ENCODE measurements at places on chromosomes 12 and 14.

DNA sequence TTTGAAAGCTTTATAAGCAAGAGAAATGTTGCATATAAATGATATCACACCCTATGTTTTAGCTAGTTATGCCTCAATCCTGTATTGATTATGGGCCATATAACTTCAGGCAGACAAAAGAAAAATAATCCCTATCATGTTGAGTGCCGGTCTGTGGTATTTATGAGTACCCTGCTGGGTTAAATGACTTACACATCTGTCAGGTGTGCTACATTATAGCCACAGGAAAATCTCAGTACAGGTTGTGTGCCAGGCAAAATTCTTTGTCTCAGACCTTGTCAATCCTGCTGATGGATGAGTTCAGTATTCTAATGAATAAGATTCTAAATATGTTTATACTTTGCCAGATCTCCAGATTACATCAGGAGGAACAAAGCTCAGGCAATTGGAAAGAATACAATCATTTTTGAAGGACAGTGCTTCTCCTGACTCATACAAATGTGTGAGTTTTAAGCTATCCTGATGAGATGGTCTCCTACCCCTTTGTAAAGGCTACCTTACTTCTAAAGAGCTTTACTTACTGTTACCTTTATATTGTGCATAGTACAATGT is 109.8 kb upstream of the FOXG1 start:
- no peak for DNase-seq

GRCh38 chr12:80189241-80189640 is 89.9 kb downstream of the OTOGL start:
- DNase-seq, result no peak

- no peak for DNase-seq
Observed at GRCh38 chr12:104863296-104863948, 94.7 kb downstream of the SLC41A2 start.

DNA sequence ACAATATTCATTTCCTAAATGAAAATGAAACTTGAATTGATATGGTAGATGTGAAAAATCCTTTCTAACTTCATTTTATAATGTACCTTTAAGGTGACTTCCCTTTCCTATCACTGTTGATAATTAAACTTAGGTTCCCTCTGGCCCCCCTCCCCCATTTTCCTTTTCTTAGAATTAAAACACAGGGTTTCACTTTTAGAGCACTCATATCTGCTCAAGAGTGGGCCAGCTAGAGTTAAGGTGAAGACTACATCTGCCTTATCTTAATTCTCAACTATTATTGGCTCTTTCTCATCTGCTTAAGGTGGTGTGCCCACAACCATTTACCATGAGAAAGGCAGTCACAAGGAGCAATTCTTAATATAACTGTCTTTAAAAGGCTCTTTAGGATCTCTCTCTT is 49.7 kb downstream of the LIN52 start:
- no peak for DNase-seq

GRCh38 chr12:90953956-90954421 is 987 bp downstream of the CCER1 start:
- DNase-seq, result no peak

DNA sequence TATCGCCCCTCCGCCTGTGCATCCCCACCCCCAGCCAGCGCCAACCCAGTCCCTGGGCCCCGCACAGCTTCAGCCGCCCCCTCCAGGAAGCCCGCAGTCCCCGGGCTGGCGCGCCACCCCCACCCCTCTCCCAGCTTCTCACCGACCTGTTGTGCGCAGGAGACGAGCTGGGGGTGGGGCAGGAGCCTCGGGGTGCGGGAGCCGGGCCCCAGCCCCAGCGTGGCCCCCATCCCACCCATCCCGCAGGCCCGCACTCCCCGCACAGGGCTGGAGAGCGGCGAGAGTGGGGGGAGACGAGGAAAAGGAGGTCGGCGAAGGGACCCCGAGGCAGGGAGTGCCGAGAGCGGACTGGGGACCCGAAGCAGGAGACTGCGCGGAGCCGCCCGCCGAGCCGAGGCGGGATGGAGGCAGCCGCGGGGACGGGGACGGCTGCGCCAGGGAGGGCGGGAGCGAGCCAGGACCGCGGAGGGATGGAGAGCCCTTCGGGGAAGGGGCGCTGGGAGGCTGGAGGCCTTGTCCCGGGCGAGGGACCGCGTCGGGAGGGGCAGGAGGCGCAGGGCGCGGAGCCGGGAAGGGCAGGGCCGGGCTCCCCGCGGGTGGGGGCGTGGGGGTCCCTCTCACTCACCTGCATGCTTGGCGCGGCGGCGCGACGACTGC is 498 bp downstream of the PIANP start:
- no peak for DNase-seq

- DNase-seq, result no peak
Observed at GRCh38 chr14:80055667-80056496, 155.4 kb downstream of the DIO2 start.

DNA sequence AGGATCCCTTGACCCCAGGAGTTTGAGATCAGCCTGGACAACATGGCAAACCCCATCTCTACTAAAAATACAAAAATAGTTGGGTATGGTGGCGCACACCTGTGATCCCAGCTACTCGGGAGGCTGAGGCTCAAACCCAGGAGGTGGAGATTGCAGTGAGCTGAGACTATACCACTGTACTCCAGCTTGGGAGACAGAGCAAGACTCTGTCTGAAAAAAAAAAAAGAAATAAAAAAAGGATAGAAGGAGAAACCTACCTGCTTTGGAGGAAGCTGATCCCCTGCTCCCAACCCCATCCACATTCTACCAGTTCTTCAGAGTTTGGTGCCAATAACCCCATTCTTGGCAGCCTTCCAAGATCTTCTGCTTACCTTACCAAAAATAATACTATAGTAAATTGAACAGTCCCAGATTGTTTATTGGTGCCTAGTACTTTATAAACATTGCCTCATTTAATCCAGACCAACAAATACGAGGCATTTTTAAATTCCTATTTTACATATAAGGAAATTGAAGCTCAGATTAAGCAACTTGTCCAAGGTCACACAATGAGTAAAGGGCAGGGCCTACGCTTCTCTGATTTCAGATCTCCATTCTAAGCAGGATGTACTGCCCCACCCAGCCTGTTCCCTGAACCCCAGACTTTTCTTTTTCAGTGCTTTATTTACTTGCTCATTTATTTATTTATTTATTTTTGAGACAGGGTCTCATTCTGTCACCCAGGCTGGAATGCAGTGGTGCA is 33.2 kb upstream of the FAM222A start:
- DNase-seq, result no peak

- DNase-seq, result no peak
Observed at GRCh38 chr14:70097576-70098249, 91.0 kb downstream of the SLC8A3 start.

DNA sequence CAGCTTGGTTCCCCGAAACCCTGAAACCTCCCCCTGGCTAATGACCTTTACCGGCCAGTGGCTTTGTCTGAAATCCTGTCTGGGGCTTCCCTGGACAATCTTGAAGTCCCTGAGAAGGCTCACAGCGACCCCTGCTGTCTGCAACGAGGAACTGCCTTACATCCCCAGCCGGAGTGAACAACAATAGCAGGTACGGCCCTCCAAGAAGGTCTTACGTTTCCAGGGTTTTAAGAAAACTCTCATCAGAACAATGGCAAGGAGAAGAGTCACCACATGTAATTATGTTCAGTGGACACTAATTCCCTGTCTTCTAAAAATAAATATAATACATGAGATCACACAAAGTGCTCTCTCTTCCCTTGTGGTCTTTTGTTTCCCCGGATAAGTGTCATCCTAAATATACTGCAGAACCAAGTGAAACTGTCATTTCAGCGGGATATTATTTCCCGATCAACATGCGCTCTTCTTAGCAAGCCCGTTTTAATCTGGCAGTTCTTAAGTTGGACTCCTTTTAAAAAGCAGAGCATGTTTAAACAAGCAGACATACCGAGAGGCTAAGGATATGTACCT is 53.3 kb downstream of the RBM19 start:
- DNase-seq, result no peak

DNA sequence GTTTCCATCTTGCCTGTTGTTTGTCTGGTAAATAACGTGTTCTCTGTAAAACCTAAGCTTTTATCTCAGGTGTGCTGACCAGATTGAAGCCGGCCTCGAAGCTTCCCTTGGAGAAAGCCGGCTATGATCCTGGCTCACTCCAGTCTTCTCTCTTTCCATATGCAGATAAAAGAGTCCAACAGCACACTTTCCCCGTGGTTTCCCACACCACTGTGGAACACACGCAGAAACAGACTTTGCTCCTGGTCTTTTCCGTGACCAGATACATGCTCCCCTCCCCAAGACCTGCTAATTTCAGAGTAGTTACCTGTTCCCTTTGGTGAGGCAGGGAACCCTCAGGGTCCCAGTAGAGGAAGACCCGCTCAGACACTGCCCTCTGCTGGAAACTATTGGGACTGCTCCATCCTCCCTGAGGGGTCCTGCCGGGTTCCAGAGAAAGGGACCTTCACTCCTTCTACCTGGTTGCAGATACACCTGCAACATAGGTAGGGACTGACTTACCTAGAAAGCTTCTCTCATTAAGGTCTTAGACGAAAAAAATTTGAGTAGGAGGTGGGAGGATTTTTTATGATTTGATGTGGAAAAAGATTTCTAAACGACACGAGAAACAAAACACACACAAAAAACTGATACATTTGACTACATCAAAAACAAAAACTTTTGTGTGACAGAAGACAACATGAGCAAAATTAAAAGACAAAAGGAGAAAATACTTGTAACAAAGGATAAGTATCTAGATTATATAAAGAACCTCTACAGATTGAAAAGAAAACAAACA is 415.4 kb upstream of the CCDC196 start:
- DNase-seq, result no peak

GRCh38 chr14:49971156-49972130 is 78.6 kb downstream of the ARF6 start:
- DNase-seq, result no peak

- DNase-seq, result no peak
Observed at GRCh38 chr12:71548893-71549292, 109.3 kb downstream of the LGR5 start.

- no peak for DNase-seq
Observed at GRCh38 chr12:40104461-40105264, 1.2 kb downstream of the SLC2A13 start.

DNA sequence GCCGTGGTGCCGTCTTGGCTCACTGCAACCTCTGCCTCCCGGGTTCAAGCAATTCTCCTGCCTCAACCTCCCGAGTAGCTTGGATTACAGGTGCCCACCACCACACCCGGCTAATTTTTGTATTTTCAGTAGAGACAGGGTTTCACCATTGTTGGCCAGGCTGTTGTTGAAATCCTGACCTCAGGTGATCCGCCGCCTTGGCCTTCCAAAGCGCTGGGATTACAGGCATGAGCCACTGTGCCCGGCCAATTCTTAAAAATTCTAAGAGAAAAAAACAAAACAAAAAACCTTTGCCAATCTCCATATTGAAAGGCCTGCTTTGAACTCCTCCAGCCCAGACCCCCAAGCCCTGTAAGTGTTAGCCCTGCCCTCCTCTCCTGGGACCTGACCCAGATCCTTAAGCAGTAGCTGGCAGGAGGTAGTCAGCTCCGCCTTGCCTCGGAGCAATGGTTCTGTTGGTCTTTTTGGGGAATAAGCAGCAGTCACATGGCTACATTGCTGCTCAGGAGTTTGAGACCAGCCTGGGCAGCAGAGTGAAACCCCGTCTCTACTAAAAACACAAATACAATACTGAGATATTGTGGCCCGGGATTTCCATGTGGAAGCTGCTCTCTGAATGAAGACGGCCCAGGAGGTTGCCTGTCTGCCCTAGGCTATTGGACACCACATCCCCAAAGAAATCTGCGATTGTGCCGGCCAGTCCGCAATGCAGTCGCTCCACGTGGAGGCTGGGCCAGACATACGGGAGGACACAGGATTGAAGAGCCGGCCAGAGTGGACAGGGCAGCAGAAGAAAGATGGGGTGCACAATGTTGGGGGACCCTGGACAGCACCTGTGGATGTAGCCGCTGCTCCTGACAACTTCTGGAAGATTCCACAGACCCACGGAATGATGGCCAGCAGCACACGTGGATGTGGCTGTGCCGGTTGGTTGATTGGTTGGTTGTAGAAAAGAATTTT is 28.8 kb upstream of the BEGAIN start:
- DNase-seq, result no peak

Data from cortex of kidney (tissue), 1 donor.